ENCODE measurements at places on chromosomes 6 and 20.

- DNase-seq: no peak
Measured at GRCh38 chr20:24646321-24646720, 176.9 kb downstream of the SYNDIG1 start.

- DNase-seq: no peak
Measured at GRCh38 chr6:5566718-5567117, 305.4 kb downstream of the FARS2 start.

DNA sequence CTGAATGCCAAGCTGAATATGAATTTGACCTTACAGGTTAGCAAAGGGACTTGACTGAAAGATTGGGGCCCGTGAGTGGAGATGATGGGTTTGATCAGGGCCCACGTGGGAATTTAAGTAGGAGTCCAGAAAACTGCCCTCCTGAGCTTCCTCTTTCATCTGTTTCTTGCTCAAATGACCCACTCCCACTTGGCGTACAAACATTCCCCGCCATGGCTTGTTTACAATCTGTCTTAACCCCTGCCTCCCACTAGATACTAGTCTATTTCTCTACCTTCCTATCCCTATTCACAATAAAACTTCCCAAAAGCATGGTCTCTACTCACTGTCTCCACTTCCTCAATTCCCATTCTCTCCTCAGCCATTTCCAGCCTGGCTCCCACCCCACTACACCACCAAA, 9.4 kb downstream of the MMP9 start:
- DNase-seq: no peak

- no peak for DNase-seq
Measured at GRCh38 chr20:50848341-50848808, 53.5 kb downstream of the BCAS4 start.

- DNase-seq: no peak
Measured at GRCh38 chr20:52145587-52145986, 46.0 kb downstream of the ZFP64 start.

GRCh38 chr20:63163171-63163570, 52.8 kb downstream of the YTHDF1 start:
- no peak for DNase-seq

DNA sequence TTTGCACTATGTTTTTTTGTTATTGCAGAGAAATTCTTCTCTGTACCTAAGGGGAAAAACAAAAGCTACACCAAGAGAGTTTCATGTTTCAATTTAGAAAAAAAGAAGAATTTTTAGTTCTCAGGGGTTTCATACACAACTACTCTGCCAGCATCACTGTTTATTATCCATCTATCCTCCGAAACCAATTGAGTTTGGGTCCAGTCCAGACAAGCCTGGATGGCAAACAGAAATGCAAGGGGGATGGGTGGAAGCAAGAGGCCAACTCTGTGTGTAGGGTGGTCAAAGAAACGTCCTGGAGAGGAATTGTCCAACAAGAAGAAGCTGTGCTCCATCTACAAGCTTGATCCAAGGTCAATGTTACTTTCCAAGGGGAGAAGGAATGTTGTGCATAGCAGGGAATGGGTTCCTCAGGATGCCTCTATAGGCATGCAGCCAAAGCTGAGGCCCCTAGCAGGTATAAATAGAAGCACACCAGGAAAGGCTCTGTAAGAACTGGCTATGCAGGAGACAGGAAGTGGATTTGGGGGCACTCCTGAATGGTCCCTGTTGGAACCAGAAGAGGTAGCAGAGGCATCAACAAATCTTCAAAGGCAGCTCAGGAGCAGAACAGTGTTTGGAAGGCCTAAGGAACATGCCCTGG, 64.4 kb downstream of the FILIP1 start:
- no peak for DNase-seq

GRCh38 chr6:138004430-138005287, 102.6 kb downstream of the PERP start:
- no peak for DNase-seq

DNA sequence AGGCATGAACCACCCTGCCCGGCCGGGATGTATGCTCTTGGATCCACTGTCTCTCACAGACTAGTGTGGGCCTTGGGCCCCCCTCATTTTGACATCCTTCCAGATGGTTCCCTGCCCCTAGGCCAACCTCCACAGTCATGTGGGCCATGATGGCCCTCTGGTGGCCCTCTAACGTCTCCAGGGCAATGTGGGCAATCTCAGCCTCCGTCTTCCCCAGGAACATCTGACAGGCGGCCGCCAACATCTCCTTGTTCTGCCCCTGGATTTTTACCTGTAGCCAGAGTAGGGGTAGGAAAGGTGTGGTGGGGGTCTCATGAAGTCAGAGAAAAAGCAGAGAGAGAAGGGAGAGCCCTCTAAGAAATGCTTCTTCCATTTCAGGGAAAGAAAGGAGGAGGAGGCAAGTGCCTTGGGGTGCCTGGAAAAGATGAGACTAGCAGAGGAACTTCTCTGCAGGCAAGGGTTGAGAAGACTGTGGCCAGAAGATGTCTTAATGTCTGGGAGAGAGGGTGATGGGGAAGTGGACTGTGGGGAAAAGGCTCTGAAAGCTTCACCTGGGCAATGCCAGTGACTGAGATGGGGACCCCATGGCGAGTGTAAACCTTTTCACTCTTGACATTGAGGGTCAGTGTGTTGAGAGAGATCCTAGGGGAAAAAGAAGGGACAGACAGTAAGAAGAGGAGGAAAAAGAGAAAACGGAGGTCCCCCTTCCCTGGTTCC, 1.3 kb downstream of the FLOT1 start:
- no peak for DNase-seq

GRCh38 chr6:143501851-143502250, 9.7 kb downstream of the FUCA2 start:
- DNase-seq: no peak

- no peak for DNase-seq
Measured at GRCh38 chr20:40470445-40471260, 218.4 kb downstream of the MAFB start.

DNA sequence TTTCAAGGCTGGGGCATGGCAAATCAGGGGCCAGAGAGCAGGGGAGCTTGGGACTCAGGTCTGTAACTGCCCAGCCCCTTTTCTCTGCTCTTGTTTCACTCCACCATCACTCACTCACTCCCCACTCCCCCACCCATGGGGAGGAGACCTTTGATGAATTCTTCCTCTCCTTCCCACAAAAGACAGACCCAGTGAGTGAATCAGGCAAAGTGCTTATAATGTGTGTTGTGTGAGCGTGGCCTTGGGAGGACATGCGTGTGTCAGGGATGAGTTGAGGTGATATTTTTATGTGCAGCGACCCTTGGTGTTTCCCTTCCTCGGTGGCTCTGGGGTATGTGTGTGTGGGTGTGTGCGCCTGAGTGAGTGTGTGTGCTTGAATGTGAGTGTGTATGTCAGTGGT, 1.0 kb upstream of the CUL9 start:
- DNase-seq: no peak

DNA sequence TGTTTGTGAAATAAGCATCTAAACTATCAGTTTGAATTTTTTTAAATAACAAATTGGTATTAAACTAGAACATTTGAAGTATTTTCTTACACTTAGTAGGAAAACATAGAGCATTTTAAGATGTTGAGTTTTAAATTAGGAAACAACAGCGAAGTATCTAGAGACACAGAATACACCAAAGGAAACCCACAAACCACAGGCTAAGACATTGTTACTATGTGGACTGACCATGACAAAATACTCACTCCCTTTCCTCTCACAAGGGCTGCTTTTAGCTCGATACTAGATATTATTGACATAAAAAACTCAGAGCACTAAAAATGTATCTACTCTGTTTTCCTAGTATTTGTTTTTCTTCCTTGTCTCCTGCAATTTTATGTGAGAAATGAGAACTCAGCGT, 266.0 kb upstream of the CITED2 start:
- peak; percentile 45 for DNase-seq

Measured in CMK (cell line).